ENCODE measurements at places on chromosomes 7 and 10.

GRCh38 chr7:46633630-46634240, 712.7 kb upstream of the IGFBP3 start:
- DNase-seq = no peak

GRCh38 chr7:132581431-132581830, 5.2 kb upstream of the PLXNA4 start:
- no peak for DNase-seq

- DNase-seq = no peak
These were observed 52.2 kb downstream of the UNC5B start for GRCh38 chr10:71264345-71265200.

GRCh38 chr10:59878289-59878688, 28.1 kb downstream of the CCDC6 start:
- DNase-seq = no peak

- no peak for DNase-seq
These were observed 112.1 kb downstream of the PARD3 start for GRCh38 chr10:34702982-34703381.

DNA sequence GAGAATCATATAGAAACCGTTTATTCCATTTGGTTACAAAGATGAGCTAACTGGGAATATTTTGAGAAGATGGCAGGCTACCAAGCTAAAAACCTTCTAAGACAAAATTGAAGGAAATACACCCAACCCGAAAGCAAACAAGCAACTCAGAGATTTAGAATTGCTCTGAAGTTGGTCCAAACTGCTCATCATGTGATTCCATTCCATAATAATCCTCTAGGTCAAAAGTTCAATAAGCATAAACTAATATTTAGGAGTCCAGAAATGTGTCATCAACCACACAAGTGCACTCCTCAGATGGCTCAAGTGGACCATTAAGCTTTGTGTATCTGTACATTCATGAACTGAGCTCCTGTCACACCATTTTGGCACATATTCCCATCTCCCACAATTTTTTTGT, 28.7 kb downstream of the DGKI start:
- DNase-seq = no peak

DNA sequence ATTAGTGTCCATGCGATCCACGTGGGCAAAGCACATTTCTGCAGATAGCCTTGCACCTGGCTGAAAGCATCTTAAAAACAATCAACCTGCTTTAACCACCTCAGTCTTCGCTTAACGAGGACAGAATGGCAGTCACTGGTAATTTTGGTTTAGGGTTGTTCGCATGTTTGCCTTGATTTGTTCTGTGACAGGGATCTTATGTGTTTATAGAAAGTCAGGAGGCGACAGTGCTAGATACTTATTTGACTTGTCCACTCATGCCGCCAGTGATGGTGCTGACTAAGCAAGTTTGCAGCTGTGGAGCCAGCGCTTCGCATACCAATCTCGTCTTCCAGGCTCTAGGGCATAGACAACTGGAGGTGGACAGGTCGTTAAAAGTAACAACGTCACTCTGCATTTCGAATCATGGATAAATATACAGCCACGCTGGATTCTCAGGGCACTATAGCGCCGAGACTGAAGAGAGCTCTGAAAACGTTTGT, 1.2 kb upstream of the TMEM243 start:
- DNase-seq = no peak

DNA sequence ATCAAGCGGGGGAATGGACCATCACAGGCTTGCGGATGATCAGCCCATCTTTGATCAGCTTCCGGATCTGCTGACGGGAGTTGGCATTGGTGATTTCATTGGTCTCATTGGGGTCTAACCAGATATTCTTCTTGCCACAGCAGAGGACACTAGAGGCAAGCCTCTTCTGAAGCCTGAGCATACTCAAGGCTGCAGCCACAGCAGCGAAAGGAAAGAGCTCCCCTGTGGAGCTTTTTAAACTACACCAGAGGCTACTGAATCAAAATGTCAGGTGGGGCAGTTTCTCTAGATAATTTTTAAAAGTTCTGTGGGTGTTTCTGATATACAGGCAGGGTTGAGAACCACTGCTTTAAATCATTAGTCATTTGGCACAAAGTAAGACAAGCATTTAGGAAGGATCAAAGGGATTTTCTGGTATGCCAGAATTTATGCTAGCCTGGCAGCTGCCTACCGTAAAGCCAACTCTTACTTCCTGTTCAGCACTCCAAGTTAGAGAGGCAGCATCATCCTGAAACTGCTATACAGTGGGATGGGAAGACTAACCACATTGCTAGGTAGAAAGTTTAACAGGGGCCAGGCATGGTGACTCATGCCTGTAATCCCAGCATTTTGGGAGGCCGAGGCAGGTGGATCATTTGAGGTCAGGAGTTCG, 7.0 kb downstream of the NAPEPLD start:
- peak; percentile 21 for DNase-seq

DNA sequence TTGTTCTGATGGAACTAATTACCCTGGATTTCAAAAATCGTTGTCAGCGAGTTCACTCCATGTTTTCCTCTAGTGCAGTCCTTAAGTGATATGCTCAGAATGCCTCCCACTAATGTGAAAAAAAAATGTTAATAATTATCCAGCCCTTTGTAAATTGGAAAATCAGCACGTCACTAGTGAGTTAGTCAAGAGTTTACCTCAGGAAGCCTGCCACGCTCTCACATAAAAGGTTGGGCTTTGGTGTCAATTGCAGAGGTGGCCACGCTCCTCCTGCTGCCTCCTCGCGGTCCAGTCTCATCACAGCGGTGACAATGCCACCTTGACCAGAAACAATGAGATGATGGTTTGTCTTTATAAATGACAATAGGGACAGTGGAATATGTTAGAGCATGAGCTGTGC, 22.5 kb downstream of the UPP1 start:
- DNase-seq = no peak

DNA sequence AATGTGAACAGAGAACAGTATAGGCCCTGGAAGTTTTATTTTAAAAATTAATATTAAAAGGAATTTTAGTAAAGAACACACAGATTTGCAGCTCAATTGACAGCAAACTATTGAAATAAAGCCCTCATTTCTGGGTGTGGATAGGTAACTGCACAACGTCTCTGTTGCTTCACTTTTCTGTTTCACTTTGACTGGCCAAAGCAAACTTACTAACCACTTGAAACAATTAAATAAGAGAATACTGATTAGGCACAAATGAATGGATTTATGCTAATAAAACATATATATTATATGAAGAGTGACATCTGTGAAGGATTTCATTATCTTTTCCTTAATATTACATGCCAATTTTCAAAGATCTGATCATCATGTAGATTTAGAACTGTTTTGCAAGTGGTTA, 11.9 kb downstream of the ZNF804B start:
- no peak for DNase-seq

GRCh38 chr7:142519079-142520078, 229.9 kb upstream of the PRSS1 start:
- DNase-seq = no peak

DNA sequence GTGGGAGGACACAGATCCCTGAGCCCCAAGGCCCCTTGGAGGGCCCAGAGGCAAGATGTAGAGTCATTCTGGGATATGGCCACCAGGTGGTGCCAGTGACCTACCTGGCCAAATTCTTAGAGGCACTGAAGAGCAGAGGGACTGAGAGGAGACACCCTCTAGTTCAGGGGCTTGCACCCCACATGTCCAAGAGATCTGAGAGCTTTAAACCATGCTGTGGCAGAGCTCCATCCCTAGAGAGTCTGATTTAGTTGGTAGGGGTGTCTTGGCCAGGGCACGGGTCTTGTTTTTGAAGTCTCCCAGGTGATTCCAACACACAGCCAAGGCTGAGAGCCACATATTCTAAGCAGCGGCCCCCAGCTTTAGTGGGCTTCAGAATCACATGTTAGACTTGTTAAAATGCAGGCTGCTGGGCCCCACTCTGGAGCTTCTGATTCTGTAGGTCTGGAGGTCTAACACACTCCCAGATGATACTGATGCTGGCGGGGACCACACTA, 52.5 kb downstream of the PRF1 start:
- peak; percentile 77 for DNase-seq

- no peak for DNase-seq
These were observed 62.4 kb upstream of the NANOS1 start for GRCh38 chr10:118967160-118967559.

DNA sequence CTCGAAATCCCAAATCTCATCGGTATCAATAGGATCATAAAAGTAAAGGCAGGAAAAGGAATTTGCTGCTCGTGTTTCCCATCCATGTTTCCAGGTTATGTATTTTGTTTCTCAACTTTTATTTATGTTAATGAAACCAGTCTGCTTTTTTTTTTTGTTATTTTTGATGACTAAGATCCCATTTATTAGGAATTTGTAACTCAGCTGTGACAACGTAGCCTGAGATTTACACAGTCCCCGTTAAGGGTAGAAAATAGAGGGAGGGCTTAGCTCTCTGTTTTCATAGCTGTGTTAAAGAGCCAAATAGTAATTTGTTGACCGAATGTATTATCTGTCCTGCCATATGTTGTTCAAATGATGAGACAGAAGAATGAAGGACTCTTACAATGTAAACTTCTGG, 164.0 kb downstream of the MGMT start:
- no peak for DNase-seq
